Aorta (tissue), 5 donors: ENCODE measurements at places on chromosomes 5 and 9. TPM values are rescaled to one million over a fixed set of nuclear protein-coding genes. Genes with fewer than 3 reads are reported as not detected.

The TUSC1 gene
- polyA plus RNA-seq, result 9.0 TPM

The ARHGEF39 gene
- 1.8 TPM for polyA plus RNA-seq

GRCh38 chr5:67437905-67438845 is 241.6 kb upstream of the CD180 start:
- no peak for DNase-seq

DNA sequence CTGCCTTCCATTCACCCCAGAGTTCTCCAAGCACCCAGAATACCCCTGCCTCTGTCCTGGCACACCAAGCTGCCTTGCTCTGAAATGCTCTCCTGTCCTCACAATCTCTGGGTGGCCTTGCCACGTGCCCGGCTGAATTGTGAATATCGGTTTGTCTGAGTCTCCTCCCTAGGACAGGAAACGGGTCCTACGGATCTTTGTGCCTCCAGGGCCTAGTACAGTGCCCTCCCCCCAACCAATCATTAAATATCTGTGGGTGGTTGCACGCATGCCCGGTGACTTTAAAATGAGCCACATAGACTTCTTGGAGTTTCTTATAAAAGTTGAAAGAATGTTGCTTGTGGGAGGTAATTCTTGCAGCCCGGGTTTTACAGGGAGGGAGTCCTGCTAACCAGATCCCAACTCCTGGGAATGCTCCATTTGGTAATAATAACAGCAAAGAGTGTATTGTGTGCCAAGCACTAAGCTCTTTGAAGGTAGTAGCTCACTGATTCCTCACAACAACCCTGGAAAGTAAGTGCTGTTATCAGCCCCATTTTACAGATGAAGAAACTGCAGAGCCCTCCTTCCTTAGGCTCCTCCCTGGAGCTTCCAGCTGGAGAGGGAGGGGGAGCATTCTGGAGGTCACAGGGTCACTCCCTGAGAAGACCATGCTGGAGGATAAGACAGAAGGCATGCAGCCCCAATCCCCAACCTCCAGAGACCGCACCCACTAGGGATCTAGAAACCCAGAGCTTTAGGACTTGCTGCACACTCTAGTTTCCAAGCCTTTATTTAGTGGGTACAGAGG is 23.4 kb downstream of the URM1 start:
- no peak for DNase-seq

The HINT1 gene
- polyA plus RNA-seq, result 436 TPM

DNA sequence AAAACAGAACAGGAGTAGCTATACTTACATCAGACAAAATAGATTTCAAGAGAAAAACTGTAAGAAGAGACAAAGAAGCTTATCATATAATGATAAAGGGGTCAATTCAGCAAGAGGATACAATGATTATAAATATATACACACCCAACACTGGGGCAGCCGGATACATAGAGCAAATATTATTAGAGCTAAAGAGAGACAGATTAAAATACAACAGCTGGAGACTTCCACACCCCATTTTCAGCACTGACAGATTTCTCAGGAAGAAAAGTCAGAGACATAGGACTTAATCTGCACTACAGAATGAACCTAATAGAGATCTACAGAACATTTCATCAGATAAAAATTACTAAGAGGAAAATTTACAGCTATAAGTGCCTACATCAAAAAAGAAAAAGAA is 35.7 kb downstream of the OXCT1 start:
- DNase-seq, result no peak

The CNTFR gene
- polyA plus RNA-seq, result 0.10 TPM

GRCh38 chr5:1905108-1905507 is 22.4 kb upstream of the IRX4 start:
- DNase-seq, result no peak

DNA sequence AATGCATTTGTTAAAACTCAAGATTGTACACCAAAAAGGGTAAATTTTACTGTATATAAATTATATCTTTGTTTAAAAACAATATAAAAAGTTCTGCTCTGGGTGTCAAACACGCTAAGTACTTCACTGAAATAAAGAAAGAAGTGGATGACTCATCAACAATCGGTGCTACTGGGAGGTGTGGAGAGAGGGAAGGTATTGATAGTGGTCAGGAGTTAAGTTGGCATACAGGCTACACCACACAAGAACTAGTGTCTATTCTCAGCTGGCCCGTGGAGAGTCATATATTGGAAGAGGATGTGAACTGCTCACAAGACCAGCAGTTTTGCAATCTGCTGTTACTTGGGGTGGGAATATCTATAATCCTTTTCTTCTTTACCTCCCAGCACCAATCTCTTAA is 145.7 kb upstream of the TRPC7 start:
- no peak for DNase-seq

DNA sequence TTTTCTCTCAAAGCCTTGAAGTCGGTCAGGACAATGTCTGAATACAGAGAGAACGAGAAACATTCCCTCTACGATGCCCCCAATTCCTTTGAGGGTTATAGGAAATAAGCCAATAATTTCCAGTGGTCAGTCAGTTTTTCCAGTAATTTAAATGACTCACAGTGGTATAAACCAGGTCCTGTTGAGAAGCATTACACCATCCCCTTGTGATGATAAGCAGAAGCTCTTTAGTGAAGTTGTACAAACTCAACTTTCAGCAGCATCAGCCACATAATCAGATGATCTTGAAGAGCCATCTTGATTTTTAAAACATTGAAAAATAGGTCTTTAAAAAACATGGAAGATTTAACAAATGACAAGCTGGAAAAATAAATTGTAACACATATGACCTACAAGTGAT is 173.9 kb upstream of the ZNF462 start:
- DNase-seq, result no peak

- DNase-seq, result no peak
These were observed 215.5 kb downstream of the SNX18 start for GRCh38 chr5:54733101-54733500.

- no peak for DNase-seq
These were observed 192.5 kb upstream of the RORB start for GRCh38 chr9:74304598-74304997.

The PCDHGC5 gene
- 0.25 TPM for polyA plus RNA-seq

The MSX2 gene
- 0.82 TPM for polyA plus RNA-seq

DNA sequence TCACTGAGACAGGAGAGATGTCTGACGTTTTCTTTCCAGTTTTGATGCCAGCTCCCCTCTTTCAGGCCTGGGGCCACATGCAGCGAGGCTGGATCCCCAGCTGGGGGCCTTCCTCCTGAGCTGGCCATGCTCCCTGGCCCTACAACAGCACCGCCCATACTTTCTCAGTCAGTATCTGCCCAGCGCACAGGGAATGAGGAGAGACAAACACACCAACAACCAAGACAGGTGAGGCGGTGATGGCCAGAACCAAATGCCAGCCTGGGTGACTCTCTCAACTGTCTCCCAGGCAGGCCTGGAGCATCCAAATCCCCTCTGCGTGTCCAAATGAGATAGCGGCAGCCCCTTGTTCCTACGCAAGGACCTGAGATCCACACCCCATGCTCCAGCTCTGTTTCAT is 109.6 kb downstream of the ROR2 start:
- DNase-seq, result no peak

DNA sequence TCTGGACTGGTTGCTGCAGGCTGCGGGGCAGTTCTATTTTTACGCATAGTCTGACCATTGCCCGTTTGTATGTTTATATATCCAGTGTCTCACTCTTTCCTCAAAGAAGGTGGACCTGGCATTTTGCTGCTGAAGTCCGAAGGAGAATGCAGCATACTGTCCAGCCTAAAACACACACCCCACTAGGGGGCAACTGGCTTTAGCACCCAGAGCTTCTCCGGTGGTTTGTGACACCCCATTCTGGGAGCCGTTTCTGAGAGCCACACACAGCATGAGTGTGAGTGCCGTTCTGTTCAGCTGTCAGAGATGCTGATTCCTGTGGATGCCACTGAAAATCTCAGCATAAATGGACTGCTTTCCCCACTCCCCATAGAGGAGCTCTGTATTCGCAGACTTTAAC is 290.5 kb upstream of the TAS2R1 start:
- DNase-seq, result no peak

The CORO2A gene
- 8.3 TPM for polyA plus RNA-seq

- DNase-seq, result no peak
These were observed 89.8 kb upstream of the ELL2 start for GRCh38 chr5:96051401-96051830.

DNA sequence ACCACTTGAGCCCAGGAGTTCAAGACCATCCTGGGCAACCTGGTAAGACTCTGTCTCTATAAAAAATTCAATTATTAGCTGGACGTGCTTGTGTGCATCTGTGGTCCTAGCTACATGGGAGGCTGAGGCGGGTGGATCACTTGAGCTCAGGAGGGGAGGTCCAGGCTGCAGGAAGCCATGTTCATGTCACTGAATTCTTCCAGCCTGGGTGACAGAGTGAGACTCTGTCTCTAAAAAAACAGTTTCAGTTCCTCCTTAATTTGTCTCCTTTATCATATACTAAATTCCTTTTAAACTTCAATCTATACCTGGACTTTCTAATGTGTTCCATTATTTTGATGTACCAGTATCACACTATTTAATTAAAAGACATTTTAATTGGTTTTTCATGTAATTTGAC is 422.2 kb upstream of the TLE4 start:
- no peak for DNase-seq

The ACOT12 gene
- not detected for polyA plus RNA-seq

The SV2C gene
- polyA plus RNA-seq, result not detected

GRCh38 chr9:115292584-115293279 is 174.8 kb upstream of the TNC start:
- no peak for DNase-seq

DNA sequence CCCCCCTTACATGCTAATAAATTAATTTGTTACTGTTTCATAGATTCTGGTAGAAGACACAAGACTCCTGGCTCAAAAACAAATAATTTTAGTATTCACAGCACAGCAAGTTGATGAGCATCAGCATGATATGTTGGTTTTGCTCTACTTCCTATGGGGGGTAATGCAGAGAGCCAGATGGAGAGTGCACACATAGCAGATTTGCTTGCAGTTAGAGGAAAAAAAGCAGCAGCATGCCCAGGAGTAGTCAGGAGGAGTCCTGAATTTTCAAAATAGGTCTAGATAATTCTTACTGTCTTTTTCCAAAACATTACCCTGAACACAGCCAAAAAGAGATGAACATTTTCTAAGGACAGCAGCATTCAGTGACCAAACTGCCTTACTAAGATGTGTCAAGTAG is 261.3 kb downstream of the COX7C start:
- DNase-seq, result no peak

- no peak for DNase-seq
These were observed 1.3 kb downstream of the DMRT1 start for GRCh38 chr9:842635-843426.

GRCh38 chr5:73322437-73323076 is 126.0 kb downstream of the FOXD1 start:
- DNase-seq, result no peak

- no peak for DNase-seq
These were observed 13.8 kb downstream of the TBC1D2 start for GRCh38 chr9:98241357-98242300.

The PPP2R2B gene
- polyA plus RNA-seq, result 9.0 TPM

DNA sequence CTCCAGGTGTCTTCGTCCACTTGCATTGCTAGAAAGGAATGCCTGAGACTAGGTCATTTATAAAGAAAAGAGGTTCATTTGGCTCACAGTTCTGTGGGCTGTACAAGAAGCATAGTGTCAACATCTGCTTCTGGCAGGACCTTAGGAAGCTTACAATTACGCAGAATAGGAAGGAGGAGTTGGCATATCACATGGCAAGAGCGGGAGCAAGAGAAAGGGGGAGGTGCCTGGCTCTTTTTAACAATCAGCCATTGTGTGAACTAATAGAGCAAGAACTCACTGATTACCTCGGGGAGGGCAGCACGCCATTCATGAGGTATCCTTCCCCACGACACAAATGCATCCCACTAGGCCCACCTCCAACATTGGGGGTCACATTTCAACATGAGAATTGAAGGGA is 134.4 kb upstream of the EFNA5 start:
- no peak for DNase-seq

- DNase-seq, result no peak
These were observed 20.2 kb downstream of the ZBED3 start for GRCh38 chr5:77066823-77067442.

DNA sequence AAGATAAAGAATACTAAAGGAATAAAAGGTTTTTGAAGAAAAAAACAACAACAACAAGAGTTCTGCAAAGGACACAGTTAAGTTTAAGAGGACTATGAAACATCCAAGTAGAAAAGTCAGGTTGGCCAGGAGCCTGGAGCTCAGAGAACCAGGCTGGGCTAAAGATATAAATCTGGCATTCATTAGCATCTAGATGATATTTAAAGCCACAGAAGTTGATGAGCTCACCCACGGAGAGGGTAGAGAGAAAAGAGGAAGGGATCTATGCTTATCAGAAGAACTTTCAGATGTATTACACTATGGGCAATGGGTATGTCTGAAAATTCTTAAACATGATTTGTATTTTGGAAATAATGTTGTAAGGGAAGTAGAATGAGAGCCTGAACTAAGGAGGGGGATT is 9.9 kb downstream of the MIER3 start:
- DNase-seq, result no peak

- no peak for DNase-seq
These were observed 75.6 kb downstream of the PSMB7 start for GRCh38 chr9:124339603-124340146.

The BTNL8 gene
- polyA plus RNA-seq, result 2.0 TPM

DNA sequence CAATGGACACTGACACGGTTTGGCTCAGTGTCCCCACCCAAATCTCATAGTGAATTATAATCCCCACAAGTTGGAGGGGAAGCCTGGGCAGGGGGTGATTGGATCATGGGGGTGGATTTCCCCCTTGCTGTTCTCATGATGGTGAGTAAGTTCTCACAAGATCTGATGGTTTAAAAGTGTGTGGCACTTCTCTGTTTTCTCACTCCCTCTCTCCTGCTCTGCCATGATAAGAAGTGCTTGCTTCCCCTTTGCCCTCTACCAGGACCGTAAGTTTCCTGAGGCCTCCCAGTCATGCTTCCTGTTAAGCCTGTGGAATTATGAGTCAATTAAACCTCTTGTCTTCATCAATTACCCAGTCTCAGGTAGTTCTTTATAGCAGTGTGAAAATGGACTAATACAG is 115.8 kb upstream of the KIF2A start:
- DNase-seq, result no peak

DNA sequence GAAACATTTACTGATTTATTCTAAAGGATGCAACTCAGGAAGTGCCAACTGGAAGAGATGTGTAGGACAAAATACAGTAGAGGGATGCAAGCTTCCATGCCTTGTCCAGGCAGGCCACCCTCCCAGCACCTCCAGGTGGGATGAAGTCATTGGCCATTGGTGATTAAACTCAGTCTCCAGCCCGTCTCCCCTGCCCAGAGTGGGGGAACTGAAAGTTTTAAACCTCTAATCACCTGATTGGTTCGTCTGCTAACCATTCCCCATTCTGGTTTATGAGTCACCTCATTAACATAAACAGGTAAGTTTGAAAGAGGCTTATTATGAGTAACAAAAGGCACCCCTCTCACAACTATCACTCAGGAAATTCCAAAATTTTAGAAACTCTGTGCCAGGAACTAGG is 8.1 kb downstream of the TNFAIP8 start:
- no peak for DNase-seq
